Thoracic aorta (tissue), 2 donors: ENCODE measurements at places on chromosomes 5 and 9. TPM values are rescaled to one million over a fixed set of nuclear protein-coding genes. Genes with fewer than 3 reads are reported as not detected.

- no peak for DNase-seq
These were observed 9.6 kb downstream of the ACSL6 start for GRCh38 chr5:132001647-132002561.

DNA sequence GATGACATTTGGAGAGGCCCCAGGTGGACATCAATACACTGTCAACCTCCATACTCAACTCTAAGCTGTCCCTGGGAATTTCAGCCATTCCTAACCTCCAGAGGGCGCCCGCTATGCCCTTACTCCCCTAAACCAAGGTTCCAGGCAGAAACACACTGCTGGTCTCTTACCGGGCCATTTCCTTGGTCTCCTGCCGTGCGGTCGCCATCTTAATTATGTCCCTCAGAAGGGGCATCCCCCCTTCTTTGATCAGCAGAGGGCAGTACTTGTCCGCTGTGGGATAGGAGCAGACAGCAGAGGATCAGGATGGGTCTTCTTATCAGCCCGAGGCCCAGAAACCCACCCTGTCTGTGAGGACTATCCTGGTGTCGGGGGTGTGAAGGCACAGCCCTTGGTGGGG, 9.3 kb upstream of the ZDHHC12 start:
- no peak for DNase-seq

Gene SPARC
- 1,851 TPM for total RNA-seq

Gene C9
- total RNA-seq: not detected

Gene MED7
- 5.1 TPM for total RNA-seq
